ENCODE measurements at places on chromosomes 2 and 18.
A peak's percentile ranks its signal among the peaks of the same experiment; 100 is the strongest.

GRCh38 chr2:29561181-29561580 lies 360.2 kb downstream of the ALK start:
- no peak for DNase-seq

DNA sequence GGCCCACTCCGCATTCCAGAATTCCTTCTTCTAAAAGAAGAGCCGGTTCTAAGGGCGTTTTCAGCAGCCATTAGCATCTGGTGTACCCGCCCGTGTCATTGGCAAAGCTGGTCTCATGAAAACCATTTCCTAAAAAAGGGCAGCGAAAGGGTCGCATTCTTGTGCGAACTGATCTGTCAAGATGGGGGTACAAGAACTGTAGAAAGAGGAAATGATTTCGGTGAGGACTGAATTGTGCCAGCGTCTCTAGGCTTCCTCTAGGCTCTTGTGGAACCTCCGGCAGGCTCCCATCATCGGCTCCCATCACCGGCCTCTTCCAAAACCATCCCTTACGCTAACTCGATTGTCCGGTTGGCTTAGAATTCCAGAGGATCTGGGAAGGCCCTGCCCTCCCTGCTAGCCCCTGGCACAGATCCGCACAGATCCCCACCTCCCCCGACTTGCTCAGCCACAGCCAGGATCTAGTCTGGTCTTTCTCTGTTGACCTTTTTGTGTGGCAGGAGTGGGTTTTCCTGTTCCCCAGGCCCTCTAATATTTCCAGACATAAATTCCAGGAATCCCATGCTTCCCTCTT lies 1.3 kb downstream of the RAB31 start:
- DNase-seq: peak; percentile 84

DNA sequence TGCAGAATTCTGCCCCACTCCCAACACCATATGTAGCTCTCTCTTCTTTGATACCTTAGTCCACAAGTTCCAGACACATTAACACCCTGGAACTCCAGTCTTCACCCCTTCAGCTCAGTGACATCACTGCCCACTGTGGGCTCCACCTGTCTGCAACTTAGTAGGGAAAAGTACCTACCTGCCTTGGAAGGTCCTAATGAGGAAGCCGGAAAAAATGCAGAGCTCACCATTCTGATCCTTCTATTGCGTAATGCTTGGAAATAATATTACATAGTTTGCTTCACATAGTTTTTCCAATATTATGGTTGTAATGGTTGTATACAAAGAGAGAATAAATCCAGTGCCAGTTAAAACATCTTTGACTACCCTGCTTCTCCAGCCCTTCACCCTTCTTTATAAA lies 738.4 kb downstream of the RNF144A start:
- no peak for DNase-seq

DNA sequence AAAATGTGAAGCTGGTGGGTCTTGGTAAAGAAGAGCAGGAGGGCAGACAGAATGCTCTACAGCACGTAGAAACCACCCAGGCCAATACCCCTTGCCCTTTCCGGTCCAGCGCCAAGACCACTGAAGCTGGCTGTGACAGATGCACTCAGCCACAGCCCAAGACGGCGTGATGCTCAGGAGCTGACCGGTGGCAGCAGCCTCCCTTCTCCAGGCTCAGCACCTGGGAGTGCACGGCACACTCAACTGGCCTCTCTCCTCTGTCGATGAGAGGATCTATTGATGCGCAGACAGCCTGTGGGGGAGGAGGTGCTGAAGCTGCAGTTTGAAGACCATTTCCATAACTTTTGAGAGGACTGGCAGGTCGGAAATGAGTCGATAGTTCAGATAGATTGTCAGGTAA lies 141.0 kb upstream of the MYT1L start:
- no peak for DNase-seq

GRCh38 chr2:47264686-47265085 lies 109.6 kb upstream of the STPG4 start:
- no peak for DNase-seq

Data from osteoblast (primary cell).